DMS153 (cell line): ENCODE measurements at places on chromosomes 4 and X.

DNA sequence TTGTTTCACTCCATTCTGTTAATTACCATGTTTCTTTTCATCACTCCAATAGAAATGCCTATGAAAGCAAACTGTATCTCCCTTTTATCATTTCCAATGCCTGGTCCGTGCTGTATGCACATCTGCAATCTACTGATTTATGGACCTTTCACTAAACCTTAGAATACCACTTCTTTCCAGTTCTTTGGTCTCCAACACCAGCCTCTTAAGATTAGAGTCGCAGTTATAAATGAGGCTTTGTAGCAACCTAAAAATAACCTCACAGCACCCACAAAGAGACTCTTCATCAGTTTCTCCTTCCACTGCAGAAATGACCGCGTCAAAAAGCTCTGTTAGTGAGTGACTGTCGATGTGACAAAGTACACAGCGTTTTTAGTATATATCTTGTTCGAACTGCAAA, 282.6 kb downstream of the ADGRA3 start:
- no peak for DNase-seq

- peak; percentile 37 for DNase-seq
These were observed 109.1 kb upstream of the VMA21 start for GRCh38 chrX:151287954-151288353.

GRCh38 chr4:40991908-40992307, 222.4 kb downstream of the APBB2 start:
- DNase-seq = no peak

- no peak for DNase-seq
These were observed 82.2 kb downstream of the MAML3 start for GRCh38 chr4:140071806-140072205.
